ENCODE measurements at places on chromosomes 5 and 9.

GRCh38 chr9:22740781-22741180, 294.2 kb downstream of the DMRTA1 start:
- no peak for DNase-seq

DNA sequence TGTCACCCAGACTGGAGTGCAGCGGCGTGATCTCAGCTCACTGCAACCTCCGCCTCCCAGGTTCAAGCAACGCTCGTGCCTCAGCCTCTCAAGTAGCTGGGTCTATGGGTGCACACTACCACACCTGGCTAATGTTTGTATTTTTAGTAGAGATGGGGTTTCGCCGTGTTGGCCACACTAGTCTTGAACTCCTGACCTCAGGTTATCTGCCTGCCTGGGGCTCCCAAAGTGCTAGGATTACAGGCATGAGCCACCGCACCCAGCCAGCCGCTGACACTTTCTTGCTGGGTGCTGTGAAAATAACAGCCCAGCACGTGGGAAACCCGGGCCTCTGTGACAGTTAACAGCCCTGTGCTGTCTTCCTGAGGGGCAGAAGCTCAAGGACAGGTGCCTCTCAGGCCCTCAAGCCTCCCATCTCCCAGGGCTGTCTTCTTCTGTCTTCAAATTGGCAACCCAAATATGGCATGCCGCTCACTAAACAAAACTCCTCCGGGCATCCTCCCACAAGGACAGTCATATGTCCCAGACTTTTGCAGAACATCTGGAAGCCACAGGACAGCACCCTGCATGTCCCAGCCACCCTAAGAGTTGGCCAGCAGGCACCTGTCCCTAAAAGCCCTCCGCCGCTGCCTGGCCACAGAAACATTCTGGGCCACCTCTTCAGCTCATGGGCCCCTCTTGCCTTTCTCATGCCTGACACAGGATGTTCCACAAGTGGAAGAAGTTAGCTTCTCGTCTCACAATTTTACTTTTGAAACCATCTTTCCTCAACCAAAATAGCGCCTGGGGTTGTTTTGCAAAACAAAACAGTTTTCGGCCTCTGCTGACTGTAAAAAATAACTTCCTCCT, 233.6 kb downstream of the SYK start:
- DNase-seq: no peak

GRCh38 chr5:136750224-136750862, 385.0 kb upstream of the TRPC7 start:
- DNase-seq: no peak

GRCh38 chr9:120726484-120726883, 12.2 kb upstream of the MEGF9 start:
- no peak for DNase-seq

- DNase-seq: no peak
Observed at GRCh38 chr9:105883847-105884246, 189.5 kb downstream of the TMEM38B start.

DNA sequence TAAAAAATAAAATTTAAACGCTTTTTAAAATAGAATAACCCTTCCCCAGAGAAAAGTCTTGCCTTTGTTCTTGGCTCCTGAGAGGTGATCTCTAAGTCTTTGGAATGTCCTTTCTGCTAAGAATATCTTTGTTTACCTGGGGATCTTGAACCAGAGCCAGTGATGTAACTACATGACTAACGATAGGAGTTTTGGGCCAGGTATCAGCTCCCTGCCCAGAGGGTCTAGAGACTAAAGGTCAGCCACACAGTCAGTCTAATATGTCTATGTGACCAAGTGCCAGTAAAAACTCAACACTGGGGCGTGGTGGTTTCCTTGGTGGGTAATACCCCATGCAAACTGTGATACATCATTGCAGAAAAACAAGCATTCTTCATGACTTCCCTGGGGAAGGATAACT, 1351.9 kb upstream of the C9orf72 start:
- DNase-seq: no peak

GRCh38 chr9:91824601-91825305, 125.3 kb downstream of the ROR2 start:
- no peak for DNase-seq

- no peak for DNase-seq
Observed at GRCh38 chr9:134175291-134175807, 11.0 kb upstream of the RNU6ATAC start.

DNA sequence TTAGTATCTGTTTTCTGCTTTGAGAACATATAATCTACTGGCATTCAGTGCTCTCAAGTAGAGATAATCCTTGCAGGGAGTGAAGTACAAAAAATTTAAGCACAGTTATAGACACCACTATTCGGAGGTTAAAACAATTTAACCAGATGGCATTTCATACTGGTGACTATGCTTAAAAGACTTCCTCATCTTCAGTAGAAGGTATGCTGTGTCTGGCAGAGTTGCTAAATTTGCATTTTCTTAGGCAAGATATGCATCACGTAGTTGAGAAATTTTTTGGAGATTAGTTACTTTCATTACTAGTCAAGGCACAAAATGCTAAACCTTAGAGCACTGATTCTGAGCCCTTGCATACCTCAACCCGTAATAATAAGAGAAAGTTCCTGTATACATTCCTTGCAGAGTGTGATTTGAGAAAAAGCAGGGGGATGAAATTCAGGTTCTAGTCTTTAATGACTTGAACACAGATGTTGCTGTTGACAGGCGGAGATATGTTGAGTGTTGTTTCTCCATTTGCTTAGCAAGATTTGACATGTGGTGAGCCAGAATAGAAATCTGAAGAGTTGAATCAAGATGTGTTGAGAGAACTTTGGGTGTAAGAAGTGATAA, 70.8 kb upstream of the STARD4 start:
- no peak for DNase-seq

DNA sequence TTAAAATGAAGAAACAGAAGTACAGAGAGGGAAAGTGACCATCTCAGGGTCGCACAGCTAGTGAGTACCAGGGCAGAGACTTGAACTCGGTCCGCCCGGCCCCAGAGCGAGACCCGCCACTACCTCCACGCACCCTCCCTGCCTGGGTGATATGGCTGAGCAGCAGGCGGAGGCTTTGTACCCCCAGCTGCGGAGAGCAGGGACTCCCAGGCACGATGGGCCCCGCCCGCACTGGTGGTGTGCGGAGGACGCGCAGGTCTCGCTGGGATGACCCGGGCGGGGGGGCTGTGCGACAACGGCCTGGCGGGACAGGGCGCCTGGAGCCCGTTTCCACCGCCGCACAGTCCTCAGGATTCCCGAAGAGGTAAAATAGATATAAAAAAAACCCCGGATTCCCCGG, 64.7 kb upstream of the LARP1 start:
- no peak for DNase-seq

GRCh38 chr5:78204241-78204640, 90.3 kb downstream of the AP3B1 start:
- DNase-seq: no peak

GRCh38 chr5:65647941-65648340, 23.1 kb downstream of the SHLD3 start:
- no peak for DNase-seq

GRCh38 chr9:119368681-119369581, at the start of gene BRINP1:
Gene BRINP1 (minus strand): TSS chr9:119369435. CDS start chr9:119313355, 56,080 bp downstream.
- DNase-seq: peak; percentile 79
